ENCODE measurements at places on chromosomes 13 and 19.

DNA sequence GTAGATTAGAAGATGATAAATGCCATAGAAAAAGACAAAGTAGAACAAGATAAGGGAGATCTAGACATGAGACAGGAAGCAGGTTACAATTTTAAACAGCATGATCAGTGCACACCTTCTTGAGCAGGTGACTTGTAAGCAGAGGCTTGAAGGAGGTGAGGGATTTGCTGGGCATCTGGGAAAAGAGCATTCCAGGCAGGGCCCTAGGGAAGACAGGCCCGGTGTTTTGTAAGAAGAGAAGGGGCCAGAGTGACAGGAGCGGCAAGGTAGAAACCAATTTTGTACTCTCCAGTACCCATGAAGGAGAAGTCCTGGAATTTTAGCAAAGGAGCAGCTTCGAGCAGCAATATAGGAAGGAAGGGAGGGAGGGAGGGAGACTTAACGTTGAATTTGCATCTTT is 296.5 kb downstream of the MZT1 start:
- no peak for DNase-seq

DNA sequence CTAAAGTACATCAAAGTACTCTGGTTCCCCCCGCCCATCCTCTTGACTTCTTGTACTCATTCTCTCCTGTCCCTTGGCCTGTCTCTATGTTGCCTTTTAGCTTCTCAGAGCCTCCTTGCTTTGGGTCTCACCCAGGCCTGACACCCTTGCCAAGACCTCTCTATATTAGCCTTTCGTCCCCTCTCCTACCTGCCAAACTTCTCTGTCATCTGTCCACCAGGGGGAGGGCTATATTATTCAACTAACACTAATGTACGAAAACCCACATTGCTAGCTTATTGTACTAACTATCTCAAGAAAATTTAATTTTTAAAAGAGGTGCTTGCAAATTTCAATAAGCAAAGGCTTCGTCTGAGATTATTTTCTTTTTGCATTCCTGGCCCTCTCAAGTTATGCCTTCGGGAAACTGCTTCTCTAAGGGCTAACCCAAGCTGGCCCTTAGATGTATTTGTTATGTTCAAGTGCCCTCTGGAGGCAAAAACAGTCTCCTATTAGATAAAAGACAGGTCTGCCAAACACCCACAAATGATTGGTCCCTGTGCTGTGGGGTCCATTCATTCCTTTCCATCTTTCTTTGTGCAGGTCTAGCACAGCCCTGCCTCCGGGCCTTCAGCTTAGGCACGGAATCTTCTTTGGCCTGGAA is 6.3 kb upstream of the MRPS31 start:
- DNase-seq, result peak; percentile 71

DNA sequence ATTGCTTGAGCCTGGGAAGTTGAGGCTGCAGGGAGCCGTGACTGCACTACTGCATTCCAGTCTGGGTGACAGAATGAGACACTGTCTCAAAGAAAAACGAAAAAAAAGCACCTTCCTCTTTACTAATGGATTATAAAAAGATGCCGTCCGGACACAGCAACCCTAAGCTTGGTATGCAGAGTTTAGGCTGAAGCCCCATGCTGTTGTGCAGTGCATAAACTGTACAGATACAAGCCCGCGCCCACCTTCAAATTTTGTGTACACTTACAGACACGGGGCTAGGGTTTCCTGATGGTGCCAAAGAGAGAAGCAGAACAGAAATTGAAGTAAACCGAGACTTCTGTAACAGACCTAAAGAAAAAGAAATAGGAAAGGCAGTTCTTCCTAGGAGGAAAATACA is 9.0 kb downstream of the LPAR6 start:
- DNase-seq, result no peak

- peak; percentile 75 for DNase-seq
These were observed 2.2 kb downstream of the TJP3 start for GRCh38 chr19:3710265-3710812.

DNA sequence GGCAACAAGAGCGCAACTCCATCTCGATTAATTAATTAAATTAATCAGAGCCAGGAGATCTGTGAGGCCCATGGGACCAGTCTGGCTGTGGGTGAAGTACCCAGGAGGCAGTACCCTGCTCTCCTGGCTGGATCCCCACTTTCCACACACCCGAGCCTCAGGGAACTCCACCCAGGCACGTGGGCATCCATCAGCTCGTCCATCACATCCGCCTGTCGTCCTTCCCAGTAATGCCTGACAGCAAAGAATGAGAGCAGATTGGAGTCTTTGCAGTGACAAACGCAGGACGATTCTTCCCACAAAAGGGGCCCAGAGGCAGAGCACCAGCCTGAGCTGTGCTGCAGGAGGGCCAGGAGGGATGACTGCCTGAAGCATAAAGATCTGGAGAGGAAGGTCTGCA is 35.8 kb downstream of the VSTM2B start:
- DNase-seq, result no peak

DNA sequence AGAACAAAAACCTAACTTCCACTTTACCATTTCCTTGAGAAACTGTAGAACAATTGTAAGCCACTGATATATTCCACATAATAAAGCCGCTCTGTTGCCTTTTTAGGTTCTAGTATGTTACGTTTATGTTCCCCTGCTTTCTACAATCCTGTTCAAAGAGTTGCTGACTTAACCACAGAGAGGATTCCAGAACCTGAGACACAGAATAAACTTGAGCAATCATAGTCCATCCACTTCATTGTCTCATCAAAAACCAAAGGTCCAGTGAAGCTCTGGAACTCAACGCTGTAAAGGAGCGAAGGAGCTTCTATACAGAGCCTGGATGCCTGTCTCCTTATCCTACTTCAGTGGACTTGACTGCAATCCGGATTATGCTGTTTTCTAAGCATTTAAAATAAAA is 4.6 kb downstream of the STARD13 start:
- DNase-seq, result peak; percentile 87

- no peak for DNase-seq
These were observed 389.5 kb downstream of the PCDH9 start for GRCh38 chr13:66840621-66841020.

GRCh38 chr13:25930653-25931052 is 121.2 kb downstream of the SHISA2 start:
- DNase-seq, result no peak
